ENCODE measurements at places on chromosomes 4 and X. TPM values are rescaled to one million over a fixed set of nuclear protein-coding genes. Genes with fewer than 3 reads are reported as not detected.

Gene FDCSP
- total RNA-seq = not detected

Gene SUPT20HL1
- not detected for total RNA-seq

Gene MTNR1A
- not detected for total RNA-seq

Gene CT45A1
- not detected for total RNA-seq

Gene ARSJ
- 5.6 TPM for total RNA-seq

Gene MAGEA8
- total RNA-seq = not detected

Gene STS
- 6.2 TPM for total RNA-seq

Data from right atrium auricular region (tissue), 2 donors.